ENCODE measurements at places on chromosomes 11 and 22.

GRCh38 chr11:32840587-32840986 is 10.9 kb downstream of the PRRG4 start:
- H3K27ac ChIP-seq, result no peak overlapping the region
- no peaks in the 10 kb centered on the region for H3K4me1 ChIP-seq
- H3K27me3 ChIP-seq, result no peaks in the 10 kb centered on the region
- H3K4me3 ChIP-seq, result no peak overlapping the region

DNA sequence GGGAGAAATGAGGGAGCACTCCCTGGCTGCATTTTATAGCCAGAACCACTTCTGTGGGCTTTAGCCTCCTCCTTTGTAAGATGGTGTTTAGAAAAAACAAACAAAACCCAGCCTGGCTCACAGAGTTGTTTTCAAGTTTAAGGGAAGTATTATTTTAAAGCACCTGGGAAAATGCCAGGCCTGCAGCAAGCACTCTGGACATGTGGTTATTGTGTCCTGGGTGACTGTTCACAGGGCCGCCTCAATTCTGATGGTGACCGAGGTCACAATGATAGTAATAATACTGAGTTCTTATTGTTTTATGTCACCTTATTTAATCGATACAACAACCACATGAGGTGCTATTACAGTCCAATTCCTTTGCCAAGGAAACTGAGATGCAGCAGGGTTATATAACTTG is 20.7 kb upstream of the SLC22A12 start:
- DNase-seq, result no peak
- no peaks in the 10 kb centered on the region for H3K27me3 ChIP-seq
- H3K4me1 ChIP-seq, result no peaks in the 10 kb centered on the region

DNA sequence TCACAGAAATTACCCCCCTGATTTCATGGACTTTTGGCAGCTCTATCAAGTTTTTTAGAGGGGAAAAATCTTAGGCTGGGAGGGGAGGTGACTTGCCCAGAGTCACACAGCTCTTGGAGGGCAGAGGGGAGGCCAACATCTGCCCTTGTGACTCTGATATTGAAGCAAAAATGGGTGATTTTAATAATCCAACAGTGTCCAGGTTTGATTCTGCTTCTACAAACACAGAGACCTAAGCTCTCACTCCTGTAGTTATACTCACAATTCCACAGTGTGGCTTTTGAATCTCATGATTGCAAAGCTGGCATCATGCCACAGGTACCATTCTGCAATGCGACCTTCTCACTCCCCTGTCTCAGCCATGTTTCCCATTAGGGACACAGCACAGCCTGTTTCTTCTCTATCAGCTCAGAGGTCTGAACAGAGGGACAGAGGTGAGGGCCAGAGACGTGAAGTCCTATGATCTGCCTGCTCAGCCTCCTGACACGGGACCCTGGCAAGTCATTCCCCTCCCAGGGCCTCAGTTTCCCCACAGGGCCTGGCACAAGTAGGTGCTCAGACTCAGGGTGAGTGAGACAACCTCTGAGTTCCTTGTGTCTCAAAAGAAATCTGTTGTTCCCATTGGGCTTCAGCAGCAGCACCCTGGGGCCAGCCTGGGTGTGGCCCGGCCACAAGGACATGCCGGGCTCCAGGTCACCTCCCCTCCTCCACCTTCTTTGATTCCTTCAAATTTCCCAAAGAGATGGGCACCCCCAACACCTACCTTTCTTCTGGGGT is 766 bp downstream of the APOL2 start:
- DNase-seq, result no peak
- peaks cover 9% of the 10 kb centered on the region for H3K4me1 ChIP-seq
- peak overlapping the region; percentile 73 for H3K4me3 ChIP-seq
- peak overlapping the region; percentile 92 for H3K27ac ChIP-seq

GRCh38 chr11:81644239-81644840 is 1089.3 kb downstream of the FAM181B start:
- no peak for DNase-seq
- no peak overlapping the region for H3K4me3 ChIP-seq

Measured in breast epithelium (tissue), 4 donors.